Activated T-helper 1 cell treated with Interleukin-2 at 50 U/mL for 16 hours (primary cell): ENCODE measurements at places on chromosomes 16 and 17.

- no peak for DNase-seq
Observed at GRCh38 chr16:85372627-85373372, 240.3 kb upstream of the GSE1 start.

DNA sequence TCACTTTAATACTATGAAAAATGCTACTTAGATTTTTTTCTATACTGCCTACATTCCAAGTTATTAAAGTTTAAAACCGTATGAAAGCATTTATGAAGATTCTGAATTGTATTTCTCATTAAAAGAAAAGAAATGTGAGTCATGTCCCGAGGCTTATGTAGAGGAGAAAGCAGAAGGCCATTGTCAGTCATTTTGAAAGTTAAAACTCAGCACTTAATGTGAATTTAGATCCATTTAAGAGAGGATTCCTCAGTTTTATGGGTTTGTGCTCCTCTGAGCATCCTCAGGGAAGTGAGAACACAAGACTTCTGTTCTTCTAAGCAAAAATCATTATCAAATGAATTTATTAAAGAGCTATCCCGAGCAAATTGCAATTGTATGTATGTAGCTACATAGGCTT lies 11.8 kb downstream of the C17orf75 start:
- no peak for DNase-seq

GRCh38 chr16:56932721-56933619 lies 1.0 kb downstream of the HERPUD1 start:
- DNase-seq = peak; percentile 20

GRCh38 chr16:18049547-18050133 lies 286.9 kb downstream of the NPIPA8 start:
- no peak for DNase-seq
